ENCODE measurements at places on chromosomes 12 and 14.

- no peak overlapping the region for H3K27ac ChIP-seq
- H3K4me3 ChIP-seq: no peak overlapping the region
- no peaks in the 10 kb centered on the region for H3K27me3 ChIP-seq
- DNase-seq: no peak
- H3K36me3 ChIP-seq: no peaks in the 10 kb centered on the region
Observed at GRCh38 chr12:84085046-84085445, 827.6 kb downstream of the SLC6A15 start.

DNA sequence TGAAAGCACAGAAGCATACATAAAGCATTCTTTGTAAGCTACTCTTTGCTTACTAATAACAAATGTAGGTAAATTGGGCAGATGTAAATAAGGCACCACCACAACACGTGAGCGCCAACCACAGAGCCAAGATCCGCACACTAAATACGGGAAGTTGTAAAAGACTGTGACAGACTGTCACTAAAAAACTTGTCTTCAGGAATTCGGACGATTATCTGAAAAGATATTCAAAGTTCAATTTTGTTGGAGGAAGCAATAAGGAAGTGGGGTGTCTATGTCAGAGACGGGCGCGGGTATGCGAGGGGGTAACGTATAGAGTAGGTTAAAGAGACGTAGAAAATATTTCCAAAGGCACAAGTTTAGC lies 1.5 kb upstream of the HSP90B1 start:
- H3K4me3 ChIP-seq: peak overlapping the region; percentile 45
- H3K4me1 ChIP-seq: no peaks in the 10 kb centered on the region
- no peaks in the 10 kb centered on the region for H3K27me3 ChIP-seq
- H3K27ac ChIP-seq: peak overlapping the region; percentile 84

DNA sequence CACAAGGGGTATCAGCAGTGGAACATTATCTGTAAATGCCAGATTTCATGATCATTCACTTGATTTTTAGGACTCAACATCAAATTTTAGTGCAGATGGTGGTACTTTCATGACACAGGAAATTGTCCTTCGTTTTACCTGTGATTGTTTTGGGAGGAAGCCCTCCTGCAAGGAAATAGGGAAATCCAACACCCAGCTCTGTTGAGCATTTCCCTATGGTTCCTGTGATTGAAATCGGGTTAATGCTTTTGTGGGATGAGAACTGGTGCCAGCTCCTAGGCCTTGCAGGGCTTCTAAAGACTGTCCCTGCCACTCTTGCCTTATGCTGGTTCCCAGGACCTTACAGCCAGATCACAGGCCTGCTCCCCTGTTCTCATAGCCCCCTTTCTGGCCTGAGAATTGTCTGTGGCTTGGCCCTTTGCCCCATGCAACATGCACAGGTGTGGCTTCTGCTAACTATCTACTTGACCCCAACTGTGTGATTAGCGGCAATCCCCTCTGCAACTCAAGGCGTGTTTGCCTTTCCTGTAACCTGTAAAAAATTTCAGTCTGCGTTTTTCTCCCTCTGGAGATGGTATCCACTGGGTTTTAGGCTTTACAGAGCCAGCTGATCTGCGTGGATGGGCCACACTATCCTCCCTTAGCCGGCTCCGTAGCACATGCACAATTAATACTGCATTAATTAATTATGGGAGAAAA lies 112.5 kb downstream of the ETV6 start:
- H3K27me3 ChIP-seq: no peaks in the 10 kb centered on the region
- H3K4me1 ChIP-seq: no peaks in the 10 kb centered on the region
- no peak overlapping the region for H3K4me3 ChIP-seq
- H3K36me3 ChIP-seq: no peaks in the 10 kb centered on the region

DNA sequence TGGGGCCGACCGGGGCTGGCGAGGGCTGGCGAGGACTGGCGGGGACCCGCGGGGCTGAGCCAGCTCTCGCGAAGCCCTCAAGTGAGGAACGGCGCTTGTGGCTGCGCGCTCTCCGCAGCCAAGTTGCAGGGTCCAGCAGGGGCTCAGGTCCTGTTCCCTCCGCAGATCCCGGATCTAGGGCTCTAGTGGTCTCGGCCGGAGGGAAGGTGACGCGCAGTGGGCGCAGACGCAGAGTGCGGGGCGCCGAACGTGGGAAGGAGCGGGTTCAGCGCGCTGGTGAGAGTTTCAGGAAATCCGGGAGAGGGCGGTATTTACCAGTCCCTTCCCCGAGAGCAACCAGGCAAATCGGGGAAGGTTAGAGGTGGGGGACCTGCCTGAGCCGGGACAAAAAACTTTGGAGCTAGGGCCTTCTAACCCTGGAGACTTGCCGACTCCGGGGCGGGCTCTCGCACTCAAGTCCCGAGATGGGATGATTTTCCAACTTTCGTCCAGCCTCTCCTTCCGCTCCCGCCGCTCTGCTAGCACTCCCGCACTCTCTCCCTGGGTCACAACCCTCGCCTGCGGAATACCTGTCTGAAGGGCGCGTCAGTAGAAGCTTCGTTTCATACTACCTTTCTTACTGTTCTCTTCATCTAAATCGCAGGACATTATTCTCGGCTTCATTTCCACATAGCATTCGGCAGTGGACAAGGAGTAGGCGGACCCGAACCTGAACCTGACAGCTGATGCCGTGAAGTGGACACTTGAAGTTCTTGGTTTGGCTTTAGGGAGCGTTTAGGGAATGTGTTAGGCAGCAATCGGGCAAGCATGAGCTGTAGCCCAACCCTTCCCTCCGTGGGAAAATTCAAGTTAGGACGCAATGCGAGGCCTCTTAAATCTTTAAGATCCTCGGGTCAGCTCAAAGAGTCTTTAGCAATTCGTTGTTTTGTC lies 13.6 kb upstream of the PAX9 start:
- H3K4me1 ChIP-seq: no peaks in the 10 kb centered on the region
- DNase-seq: peak; percentile 41
- peak overlapping the region; percentile 26 for H3K4me3 ChIP-seq
- H3K36me3 ChIP-seq: no peaks in the 10 kb centered on the region

DNA sequence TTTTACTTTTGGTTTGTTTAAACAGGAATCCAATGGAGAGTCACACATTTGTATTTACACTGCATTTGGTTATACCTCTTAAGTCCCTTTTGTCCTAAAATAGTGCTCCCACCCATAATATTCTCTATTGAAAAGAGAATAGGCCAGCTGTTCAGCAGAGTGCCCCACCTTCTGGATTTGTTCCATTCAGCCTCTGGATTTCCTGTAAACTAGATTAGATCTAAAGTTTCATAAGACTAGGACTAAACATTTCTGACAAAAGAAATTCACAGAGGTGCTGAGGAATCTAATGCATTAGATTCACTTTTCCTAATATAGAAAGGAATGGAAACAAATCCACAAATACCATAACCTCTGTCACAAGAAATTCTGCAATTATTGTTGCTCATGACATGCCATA lies 38.1 kb downstream of the GCH1 start:
- no peak overlapping the region for H3K27ac ChIP-seq
- H3K4me1 ChIP-seq: no peaks in the 10 kb centered on the region
- H3K27me3 ChIP-seq: no peaks in the 10 kb centered on the region
- no peak for DNase-seq
- H3K4me3 ChIP-seq: no peak overlapping the region

DNA sequence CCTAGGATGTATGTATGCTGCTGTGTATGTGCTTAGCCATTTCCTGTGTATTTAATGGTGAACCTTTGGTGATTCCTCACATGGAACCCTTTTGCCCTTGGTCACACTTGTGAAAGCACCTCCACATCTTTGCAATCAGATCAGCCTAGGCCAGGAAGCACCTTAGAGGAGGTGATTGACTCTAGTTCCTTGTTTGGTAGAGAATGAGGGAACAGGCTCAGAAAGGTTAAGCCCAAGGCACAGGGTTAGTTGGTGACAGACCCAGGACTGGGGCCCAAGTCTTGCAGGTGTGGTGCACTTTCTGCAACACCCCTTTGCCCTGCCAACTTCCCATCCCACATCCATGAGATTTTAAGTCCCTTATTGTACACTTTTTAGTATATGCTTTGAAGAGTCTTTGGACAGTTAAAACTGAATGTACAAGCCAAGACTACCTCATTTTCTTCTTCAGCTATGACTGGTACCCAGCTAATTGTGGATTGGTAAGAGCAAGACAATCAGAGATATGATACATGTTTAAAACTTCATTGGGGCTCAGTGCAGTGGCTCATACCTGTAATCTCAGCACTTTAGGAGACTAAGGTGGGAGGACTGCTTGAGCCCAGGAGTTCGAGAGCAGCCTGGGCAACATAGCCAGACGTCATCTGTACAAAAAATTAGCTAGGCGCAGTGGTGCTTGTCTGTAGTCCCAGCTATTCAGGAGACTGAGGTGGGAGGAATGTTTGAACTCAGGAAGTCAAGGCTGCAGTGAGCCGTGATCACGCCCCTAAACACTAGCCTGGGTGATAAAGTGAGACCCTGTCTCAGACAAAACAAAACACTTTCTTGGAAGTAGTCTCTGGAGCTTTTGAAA lies 71.1 kb downstream of the RASSF3 start:
- no peaks in the 10 kb centered on the region for H3K36me3 ChIP-seq
- no peaks in the 10 kb centered on the region for H3K27me3 ChIP-seq

- no peaks in the 10 kb centered on the region for H3K27me3 ChIP-seq
- no peak overlapping the region for H3K4me3 ChIP-seq
- no peaks in the 10 kb centered on the region for H3K4me1 ChIP-seq
- no peak for DNase-seq
- H3K36me3 ChIP-seq: no peaks in the 10 kb centered on the region
- H3K27ac ChIP-seq: no peak overlapping the region
Observed at GRCh38 chr14:91606851-91607250, 96.7 kb upstream of the PPP4R3A start.

All from prostate gland (tissue), 2 donors.